RPMI7951 (cell line): ENCODE measurements at places on chromosomes 3 and 15.

DNA sequence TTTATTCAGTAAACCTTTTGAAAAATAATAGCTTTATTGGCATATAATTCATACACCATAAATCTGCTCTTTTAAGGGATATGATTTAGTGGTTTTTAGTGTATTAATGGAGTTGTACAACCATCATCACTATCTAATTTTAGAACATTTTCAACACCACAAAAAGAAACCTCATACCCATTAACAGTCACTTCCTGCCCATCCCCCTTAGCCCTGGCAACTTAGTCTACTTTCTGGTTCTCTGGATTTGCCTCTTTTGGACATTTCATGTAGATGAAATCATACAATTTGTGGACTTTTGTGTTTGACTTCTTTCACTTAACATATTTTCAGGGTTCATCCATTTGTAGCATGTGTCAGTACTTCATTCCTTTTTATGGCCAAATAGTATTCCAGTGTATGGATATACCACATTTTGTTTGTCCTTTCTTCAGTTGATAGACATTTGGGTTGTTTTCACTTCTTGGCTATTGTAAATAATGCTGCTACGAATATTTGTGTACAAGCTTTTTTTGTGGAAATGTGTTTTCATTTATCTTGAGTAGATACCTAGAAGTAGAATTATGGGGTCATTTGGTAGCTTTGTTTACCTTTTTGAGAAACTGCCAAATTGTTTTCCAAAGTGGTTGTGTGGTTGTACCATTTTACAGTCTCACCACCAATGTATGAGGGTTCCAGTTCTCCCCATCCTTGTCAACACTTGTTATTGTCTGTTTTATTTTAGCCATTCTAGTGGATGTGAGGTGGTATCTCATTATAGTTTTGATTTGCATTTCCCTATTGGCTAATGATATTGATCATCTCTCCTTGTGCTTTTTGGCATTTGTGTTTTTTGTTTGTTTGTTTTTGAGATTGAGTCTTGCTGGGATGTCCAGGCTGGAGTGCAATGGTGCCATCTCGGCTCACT, 45.8 kb downstream of the SMAD3 start:
- DNase-seq, result no peak

GRCh38 chr15:49898097-49898496, 220.9 kb downstream of the ATP8B4 start:
- no peak for DNase-seq

GRCh38 chr3:114310695-114311094, 16.9 kb downstream of the TIGIT start:
- no peak for DNase-seq

- DNase-seq, result no peak
Observed at GRCh38 chr3:137047240-137047639, 89.5 kb downstream of the IL20RB start.
